Activated naive CD4-positive, alpha-beta T cell (primary cell): ENCODE measurements at places on chromosomes 1 and 21.

- DNase-seq, result no peak
Observed at GRCh38 chr1:48678710-48679505, 97.8 kb downstream of the BEND5 start.

GRCh38 chr1:22971611-22972405, 858 bp downstream of the LACTBL1 start:
- no peak for DNase-seq

DNA sequence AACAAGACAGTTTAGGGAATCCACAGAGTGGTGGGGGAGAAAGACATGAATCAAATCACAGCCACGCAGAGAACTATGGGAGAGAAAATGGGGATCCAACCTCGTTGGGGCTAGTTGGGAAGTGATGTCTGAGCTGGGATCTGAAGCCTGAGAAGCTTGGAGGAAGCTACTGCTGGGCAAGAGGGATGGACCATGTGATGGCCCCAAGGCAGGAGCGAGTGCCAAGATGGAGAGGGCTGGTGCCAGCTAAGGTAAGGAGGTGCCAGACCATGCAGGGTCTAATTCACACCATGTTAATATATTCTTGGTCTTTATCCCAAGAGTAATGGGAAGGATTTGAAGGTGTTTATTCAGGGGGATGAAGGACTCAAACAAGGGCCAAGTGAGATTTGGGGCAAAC, 18.2 kb upstream of the TCEA3 start:
- no peak for DNase-seq

DNA sequence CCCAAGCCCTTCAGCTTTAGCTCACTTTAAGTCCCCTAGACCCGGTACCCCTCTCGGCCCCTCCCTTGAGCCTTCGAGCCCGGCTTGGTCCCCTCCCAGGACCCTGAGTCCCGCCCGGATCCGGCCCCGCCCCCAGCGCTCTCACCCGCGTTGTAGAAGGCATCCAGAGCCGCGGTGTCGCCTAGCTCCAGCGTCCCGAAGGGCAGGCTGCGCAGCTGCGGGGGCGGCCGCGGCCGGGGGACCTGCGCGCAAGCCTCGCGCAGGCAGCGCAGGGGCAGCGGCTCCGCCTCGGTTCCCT, 699 bp downstream of the MAP3K6 start:
- peak; percentile 53 for DNase-seq

GRCh38 chr1:8166406-8166805, 140.3 kb upstream of the ERRFI1 start:
- no peak for DNase-seq

DNA sequence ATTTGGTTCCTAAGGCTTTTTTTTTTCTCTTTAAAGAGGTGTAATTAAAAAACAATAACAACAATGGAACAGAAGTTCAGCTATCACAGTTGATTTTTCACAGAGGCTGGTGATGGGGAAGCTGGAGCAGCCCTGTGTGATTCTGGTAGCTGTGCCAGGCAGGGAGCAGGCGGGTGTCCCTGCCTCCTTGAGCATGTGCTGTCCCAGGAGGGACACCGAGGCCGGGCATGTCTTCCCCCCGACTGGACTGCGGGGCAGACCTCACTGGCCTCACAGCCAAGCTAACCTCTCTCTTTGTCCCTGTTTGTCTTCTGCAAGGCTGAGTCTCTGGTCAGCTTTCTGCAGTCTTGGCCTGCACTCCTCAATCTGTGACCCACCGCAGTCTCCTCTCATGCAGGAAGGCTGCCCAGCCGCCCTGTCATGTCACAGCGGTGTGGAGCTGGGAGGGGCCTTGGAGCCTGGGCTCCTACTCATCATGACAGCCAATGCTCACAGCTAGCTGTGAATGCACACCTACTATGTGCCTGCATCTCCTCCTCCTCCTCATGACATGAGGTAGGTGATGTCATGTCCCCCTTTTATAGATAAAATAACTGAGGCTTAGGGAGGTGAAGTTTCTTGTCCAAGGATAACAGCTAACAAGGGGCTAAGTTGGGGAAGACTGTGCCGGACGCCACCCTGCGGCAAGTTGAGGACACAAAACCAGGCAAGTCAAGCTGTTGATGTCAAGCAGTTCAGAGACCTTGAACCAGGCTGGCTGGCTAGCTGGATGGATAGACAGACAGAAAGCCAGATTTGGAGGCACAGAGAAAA, 10.3 kb upstream of the ACTL8 start:
- DNase-seq, result no peak

- DNase-seq, result no peak
Observed at GRCh38 chr1:6427441-6428390, 3.1 kb downstream of the ESPN start.
